Stimulated activated CD8-positive, alpha-beta memory T cell treated with anti-CD3 and anti-CD28 coated beads, Interleukin-15, amount 100 ng/mL, for 4 hours (primary cell): ENCODE measurements at places on chromosomes 1 and 21.

GRCh38 chr1:228778026-228778425, 42.7 kb downstream of the RHOU start:
- DNase-seq, result no peak

DNA sequence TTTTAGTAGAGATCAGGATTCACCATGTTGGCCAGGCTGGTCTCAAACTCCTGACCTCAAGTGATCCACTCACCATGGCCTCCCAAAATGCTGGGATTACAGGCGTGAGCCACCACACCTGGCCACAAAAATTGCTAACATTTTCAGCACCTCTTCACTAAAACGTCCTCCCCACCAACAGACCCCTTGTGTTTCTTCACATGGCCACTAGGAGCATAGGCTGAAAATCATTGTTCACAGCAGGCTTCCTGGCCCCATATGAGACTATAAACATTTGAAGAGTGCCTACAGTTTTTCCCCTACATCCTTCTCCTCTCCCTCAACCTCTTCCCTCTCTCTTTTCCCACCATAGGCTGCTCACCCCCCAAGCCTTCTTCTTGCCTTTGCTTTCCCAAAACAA, 28.0 kb upstream of the SFPQ start:
- peak; percentile 1 for DNase-seq

DNA sequence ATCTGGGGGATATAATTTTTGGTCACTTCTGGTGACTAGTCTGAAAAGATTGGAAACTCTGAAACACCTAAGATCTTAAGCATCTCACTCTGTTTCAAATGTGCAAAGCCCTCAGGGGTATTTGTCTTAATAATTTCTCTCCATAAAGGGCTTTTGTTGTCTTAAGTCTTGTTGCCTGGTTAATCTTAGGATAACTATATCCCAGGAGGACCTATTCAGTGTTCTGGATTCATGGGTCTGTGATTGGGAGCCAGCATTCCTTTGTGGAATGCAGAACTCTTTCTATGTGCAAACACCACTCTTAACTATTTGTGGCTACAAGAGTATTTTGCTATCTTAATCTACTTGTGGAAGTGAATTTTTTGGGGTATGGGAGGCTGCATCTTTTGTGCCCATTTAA, 1573.0 kb upstream of the PRMT6 start:
- no peak for DNase-seq

GRCh38 chr1:97457446-97458089, 463.3 kb downstream of the DPYD start:
- no peak for DNase-seq

DNA sequence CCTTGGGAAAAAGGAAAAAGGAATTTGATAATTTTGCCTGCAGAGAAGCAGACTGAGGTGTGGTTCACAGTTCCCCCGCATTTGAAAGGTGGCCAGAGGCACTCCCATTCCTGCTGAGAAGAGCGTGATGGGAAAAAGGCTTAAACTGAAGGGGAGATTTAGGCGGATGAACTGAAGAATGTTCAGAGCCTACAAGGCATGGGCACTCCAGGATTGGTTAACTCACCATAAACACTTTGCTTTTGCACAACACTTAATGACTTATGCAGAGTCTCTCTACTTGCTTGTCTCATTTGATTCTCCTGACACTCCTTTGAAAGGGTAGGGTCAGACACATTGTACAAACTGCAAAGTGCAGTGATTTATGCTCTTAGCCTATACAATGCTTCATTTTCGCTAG, 119.6 kb upstream of the RUNX1 start:
- no peak for DNase-seq

- DNase-seq, result no peak
Measured at GRCh38 chr1:178052650-178053461, 41.0 kb upstream of the RASAL2 start.

GRCh38 chr1:63922848-63923247, 149.0 kb downstream of the ROR1 start:
- DNase-seq, result no peak

DNA sequence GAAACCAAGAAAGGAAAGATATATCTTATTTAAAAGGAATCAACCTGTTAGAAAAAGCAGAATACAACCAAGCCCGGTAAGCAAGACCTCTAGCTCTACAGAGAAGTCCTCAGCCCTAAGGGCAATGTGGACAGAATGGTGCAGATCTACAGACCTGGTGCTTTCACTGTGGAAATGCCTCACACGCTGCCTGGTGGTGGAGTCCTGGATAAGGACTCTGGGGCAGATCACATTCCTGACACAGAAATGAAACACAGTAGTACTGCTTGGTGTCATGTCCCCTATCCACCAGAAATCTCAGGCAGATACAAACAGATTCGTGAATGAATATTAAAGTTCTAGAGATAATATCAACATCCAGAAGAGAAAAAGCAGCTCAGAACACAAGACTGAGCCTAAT, 6.8 kb downstream of the CNN3 start:
- no peak for DNase-seq

GRCh38 chr1:232503497-232503896, 126.4 kb downstream of the SIPA1L2 start:
- no peak for DNase-seq

- DNase-seq, result no peak
Measured at GRCh38 chr1:78275906-78276685, 214.7 kb upstream of the PTGFR start.

GRCh38 chr1:64966158-64966971, at the start of gene JAK1:
Gene JAK1, minus strand, starts transcription at chr1:64966549. Its CDS starts 80,285 bp downstream, at chr1:64886264.
- peak; percentile 74 for DNase-seq

DNA sequence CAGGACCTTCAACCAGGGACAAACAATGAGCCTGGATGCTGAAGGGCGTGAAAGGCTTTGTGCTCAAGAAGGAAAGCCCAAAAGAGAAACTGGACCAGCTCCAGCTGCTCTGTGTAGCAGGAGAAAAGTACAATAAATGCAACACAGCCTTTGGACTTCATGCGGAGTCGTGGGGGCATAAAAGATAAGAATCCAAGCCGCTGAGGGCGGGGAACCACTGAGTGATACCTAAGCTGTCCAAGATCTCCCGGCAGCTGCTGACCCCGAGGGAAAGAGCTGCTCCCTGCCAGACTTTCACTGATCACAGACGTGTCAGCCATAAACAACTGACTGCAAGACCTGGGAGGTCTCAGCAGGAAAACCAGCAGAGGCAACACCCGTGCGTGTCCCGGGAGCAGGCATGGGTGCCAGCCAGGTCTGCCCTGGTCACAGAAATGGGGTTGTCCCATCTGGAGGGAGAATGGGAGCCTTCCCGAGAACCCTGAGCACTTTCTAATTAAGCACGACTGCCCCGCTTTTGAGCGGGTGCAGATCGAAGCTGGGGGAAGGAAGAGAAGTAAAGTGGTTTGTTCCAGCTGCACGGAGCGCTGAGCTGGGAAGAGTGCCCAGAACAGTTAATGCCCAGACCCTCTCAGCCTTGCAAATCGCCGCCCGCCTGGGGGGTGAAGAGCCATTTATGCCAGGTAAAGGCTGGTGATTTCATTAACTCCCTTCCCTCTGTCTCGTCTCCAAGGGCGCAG, 68.3 kb upstream of the TARDBP start:
- DNase-seq, result no peak

DNA sequence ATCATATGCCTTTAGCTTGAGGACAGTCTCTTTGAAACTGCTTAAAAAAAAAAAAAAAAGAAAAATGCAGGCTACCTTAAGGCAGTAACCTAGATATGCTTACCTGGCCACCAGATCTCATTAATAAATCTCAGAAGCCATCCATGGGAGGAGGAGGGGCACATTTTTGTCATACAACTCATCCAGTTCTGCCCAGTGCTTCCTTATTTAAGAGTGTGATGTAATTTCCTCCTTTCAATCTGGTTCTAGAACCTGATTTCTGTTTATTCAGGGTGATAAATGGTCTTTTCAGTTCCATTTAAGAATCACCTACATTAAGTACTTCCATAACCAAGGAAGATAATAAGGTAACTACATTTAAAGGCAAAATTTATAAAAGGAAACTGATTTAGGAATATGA, 6.1 kb downstream of the ERRFI1 start:
- no peak for DNase-seq

DNA sequence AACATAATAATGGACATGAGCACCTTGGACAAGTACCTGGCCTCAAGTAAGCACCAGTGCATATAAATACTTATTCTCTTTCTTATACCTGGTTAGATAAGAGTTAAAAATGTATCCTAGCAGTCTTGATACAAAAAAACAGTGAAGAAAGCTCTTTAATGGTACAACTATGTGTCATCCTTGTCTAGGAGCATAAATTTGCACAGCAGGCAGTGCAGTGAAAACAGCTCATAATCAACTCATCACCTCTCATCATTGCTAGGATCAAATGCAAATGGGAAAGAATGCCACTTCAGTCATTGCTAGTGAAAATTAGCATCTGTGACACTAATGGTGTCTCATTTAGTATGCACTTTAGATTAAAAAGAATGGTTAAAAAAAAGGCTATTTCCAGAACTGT, 7.6 kb downstream of the SAMSN1 start:
- DNase-seq, result no peak

GRCh38 chr1:110390096-110390495, 730 bp downstream of the SLC16A4 start:
- DNase-seq, result no peak

DNA sequence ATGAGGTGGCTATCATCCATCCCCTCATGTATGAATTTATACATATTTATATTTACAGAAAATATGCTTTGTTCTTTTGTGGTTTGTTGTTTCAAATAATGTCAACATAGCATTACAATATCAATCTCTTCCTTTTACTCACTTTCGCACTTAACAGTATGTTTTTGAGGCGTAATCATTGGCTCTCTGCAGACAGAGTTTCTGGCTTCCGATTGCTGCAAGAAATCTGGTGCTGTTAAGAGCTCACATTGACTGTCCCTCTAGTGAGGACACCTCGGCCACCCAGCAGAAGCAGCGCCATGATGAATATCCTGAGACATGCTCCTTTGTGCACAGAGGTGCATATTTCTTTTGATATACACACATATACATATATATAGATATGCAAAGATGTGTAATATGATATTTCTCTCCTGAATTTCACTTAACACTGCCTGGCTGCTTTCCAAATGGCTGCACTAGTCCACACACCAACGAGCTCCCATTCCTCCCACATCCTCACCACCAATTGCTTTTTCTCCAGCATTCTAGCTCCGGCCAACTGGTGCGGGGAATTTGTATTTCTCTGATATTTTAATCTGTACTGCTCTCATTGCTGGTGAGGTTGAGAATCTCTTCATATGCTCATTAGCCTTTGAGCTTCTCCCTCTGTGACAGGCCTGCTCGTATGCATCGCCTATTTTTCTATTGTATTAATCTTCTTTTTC, 248.4 kb downstream of the SIPA1L2 start:
- no peak for DNase-seq

- no peak for DNase-seq
Measured at GRCh38 chr1:195328102-195328501, 1280.1 kb downstream of the KCNT2 start.

- no peak for DNase-seq
Measured at GRCh38 chr1:165531021-165531420, 12.8 kb upstream of the LRRC52 start.

- DNase-seq, result no peak
Measured at GRCh38 chr1:39063191-39063590, 37.0 kb downstream of the NDUFS5 start.

DNA sequence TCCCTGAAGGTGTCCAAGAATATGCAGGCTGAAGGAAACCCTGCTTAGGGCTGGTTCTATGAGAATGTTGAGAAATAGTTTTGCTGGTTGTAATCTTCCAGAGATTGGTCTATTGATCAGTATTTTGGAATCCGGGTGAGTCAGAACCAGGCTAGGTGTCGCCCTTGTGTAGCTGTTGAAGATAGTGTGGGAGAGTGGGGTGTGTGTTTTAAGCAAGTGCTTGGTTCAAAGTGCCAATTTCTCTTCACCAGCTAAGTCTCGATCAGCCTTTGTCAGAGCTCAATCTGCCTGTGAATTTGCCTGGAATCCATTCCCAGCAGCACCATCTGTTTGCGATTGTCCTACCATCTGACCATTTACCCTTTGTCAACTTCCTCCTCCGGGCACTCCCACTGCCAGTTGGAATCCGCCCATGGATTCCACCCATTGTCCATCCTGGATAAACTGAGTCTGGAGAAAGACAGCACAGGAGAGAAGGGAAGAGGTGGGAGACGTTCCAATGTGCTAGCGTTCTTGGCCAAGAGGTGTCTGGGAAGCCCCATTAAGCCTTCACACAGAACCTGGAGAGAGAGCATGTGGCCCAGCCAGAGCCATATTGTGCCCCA, 59.4 kb upstream of the CYP2J2 start:
- DNase-seq, result no peak

- no peak for DNase-seq
Measured at GRCh38 chr21:31564439-31564838, 95.1 kb upstream of the SOD1 start.

DNA sequence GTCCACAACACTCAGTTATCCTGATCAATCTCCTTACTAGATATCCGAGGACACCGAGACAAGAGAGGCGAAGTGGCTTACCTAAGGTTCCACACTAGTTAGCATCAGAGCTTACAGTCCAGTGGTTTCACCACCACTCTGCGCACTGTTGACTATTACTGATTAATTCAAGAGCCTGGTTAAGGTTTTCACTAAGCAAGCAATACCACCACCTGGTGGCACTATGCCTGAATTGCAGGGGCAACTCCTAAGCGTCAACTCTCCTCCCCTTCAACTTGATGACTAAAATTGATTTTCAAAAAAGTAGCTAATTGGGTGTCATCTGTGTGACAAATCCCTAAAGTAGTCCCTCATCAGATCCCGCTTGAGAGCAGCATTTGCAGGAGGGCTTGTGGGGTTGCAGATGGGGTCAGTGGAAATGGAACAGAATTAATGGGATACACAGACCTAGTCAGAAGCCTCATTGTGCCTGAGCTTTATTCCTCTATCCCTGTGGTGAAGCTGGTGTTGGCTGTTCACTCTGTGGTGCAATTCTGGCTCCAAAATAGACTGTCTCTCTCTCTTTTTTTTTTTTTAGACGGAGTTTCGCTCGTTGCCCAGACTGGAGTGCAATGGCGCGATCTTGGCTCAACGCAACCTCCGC, 9.1 kb downstream of the TTC22 start:
- DNase-seq, result no peak

- no peak for DNase-seq
Measured at GRCh38 chr1:177600321-177600720, 369.5 kb downstream of the SEC16B start.
